Glutamatergic neuron (in vitro differentiated cells): ENCODE measurements at places on chromosomes 11 and 22.

- no peak for DNase-seq
Observed at GRCh38 chr11:128279866-128280265, 307.5 kb downstream of the ETS1 start.

DNA sequence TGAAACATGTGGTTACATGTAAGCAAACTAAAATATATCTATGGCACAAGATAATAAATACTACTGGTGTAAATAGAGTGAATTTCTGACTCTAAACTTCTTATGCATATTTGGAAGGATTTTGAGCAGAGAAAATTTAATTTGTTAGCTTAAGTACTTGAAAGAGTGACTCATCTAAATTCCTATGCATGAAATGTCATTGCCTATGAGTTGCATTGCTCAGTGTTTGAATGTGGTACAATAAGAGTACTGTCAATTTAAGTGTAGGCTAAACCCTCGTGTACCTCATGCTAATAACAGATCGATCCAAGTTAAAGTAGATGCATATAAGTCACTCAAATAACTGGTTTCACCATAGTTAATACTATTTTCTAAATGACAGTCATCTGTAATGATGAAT lies 5.3 kb upstream of the CARD18 start:
- no peak for DNase-seq

DNA sequence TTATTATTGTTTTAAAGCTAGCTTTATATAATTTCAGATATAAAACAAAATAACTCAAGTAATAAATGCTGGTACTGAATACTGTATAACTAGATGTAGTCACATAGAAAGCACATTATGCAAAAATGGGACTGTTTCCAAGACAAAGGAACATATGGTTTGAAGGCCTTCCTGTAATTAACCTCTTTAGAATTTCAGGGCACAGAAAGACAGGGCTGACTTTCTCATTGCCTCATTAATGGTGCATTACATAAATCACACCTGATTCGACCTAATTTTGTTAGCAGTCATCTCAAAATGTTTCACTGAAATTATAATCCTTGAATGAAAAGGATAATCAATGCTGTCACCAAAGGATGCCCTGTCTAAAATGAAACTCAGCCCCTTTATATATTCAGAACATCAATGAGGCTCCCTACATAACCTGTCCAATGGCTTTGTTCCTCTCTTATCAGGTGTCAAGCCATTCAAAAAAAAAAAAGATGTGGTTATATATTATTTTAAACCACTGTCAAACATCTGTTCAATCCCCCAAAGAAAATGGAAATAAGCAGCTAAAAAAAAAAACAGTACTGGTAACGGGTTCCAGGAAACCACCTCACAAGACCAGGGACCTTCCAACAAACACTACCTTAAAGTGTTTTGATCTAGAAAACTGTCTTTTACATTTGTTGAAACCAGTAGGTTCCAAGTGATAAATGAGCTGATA lies 77.4 kb downstream of the FAM168A start:
- no peak for DNase-seq

- DNase-seq: no peak
Observed at GRCh38 chr22:23688121-23688520, 2.7 kb upstream of the RGL4 start.

DNA sequence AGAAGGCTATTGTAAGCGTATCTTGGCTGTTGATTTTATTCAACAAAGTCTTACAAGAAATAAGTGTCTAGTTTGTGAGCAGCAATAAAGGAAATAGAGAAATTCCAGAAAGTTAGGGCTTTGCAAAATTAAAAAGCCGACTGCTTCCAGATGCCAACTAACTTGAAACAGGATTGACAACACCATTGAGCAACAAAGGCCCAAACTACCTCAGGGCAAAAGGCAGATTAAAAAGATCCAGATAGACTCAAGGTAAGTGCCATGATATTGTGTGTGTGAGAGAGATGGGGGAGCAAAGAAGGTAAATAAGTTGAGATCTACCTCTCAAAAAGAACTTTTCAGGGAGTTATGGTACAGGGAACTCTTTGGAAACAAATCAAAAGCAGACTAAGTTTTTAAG lies 49.1 kb downstream of the PARVG start:
- DNase-seq: no peak

- no peak for DNase-seq
Observed at GRCh38 chr11:61362542-61362875, 335 bp downstream of the TMEM138 start.

DNA sequence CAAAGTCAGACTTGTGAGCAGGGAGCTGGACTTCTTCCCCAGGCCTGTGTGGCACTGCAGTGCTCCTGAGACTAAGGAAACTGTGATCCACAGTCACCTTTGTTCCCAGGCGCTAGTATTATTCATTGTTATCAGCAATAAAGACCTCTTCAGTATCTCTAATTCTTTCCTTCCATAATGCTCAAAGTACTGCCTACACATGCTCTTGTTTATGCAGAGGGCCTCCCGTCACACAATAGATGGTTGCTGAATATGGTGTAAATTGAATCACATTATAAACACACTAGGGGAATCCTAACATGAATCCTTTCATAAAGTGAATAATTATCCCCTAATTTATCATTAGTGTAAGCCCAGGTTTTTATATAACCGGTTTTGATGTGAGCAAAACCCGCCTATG lies 493.3 kb downstream of the BUD13 start:
- no peak for DNase-seq

- DNase-seq: no peak
Observed at GRCh38 chr11:57207168-57207567, 25.4 kb downstream of the LRRC55 start.

DNA sequence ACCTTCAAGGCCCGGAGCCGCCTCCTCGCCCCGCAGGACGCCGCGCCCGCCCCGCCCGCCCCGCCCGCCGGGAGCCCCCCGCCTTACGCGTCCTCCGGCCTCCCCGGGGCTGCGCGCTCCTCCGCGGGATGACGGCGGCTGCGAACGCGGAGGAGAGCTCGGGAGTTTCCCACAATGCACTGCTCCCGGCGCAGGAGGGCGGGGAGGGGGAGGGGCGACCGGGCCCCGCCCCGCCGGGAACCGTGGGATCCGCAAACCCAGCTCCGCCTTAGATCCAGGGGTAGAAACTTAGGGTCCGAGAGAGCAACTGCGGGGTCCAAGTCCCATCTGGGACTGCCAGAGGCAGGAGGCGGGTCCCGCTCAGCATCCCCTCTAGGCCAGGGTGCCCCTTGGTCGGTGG lies at the start of gene CEND1:
Gene CEND1, minus strand, starts transcription at position 148 of the 400 bp plus-strand sequence. CDS start 1,514 bp downstream, outside the sequence.
- DNase-seq: peak; percentile 86

- no peak for DNase-seq
Observed at GRCh38 chr22:39712751-39713525, 142.4 kb downstream of the CACNA1I start.

GRCh38 chr11:27313157-27313821 lies 49.7 kb downstream of the CCDC34 start:
- DNase-seq: no peak

DNA sequence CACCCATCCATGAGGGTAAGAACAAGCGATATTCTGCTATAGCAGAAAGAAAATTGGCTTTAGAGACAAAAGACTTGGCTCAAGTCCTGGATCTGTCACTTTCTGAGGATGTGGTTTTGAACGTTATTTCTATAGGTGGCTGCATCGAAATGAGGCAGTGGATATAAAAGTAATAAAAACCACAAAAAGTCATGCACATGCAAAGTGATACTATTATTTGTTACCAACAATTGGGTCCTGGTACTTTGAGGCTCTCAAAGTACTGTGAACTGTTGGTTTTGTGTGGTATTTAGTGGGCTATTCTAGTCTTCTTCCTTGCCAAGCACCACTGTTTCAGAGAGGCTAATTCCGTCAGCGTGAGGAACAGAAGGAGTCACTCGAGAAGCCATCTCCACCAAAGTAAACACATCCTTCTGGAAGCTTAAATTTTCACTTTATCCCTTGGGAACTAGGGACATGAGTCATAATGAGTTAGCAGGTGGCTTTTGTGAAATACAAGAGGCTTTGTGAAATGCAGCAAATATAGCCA lies 13.1 kb downstream of the UBASH3B start:
- no peak for DNase-seq

- no peak for DNase-seq
Observed at GRCh38 chr11:106619320-106619990, 398.8 kb downstream of the GUCY1A2 start.

GRCh38 chr22:43441216-43441615 lies 29.4 kb downstream of the MPPED1 start:
- DNase-seq: no peak

- DNase-seq: no peak
Observed at GRCh38 chr11:34266090-34266912, 91.5 kb downstream of the ABTB2 start.

DNA sequence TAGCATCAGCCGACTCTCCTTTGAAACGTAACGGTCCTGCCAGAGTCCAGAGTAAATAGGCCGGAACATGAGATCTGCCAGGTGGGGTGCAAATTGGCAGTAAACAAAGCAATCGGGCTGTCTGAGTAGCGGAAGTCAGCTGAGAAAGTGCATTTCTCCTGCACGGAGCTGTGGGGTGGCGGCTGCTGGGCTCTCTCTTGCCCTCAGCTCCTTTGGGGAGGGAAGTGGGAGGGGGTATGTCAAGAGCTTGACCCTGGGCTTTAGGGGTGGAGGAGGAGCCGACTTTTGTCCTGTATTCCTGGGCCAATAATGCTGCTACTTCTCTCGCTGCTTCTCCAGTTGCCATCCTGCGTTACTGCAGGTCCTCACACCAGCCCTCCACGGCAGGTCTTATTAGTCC lies 11.6 kb downstream of the GRIK4 start:
- no peak for DNase-seq

DNA sequence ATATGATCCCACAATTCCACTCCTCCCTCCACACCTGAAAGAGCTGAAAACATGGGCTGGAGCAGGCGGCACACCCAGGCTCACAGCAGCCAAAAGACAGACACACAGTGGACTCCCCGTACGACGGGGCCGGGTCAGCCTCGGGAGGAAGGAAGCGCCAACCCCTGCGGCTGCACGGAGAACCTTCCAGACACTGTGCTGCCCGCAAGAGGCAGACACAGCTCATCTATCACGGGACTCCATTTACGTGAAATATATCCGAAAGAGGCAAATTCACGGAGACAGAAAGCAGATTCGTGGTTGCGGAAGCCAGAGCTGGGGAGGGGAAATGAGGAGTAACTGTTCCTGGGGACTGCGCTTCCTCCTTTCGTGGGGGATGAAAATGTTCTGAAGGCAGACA lies 165.0 kb downstream of the BRD1 start:
- DNase-seq: no peak

DNA sequence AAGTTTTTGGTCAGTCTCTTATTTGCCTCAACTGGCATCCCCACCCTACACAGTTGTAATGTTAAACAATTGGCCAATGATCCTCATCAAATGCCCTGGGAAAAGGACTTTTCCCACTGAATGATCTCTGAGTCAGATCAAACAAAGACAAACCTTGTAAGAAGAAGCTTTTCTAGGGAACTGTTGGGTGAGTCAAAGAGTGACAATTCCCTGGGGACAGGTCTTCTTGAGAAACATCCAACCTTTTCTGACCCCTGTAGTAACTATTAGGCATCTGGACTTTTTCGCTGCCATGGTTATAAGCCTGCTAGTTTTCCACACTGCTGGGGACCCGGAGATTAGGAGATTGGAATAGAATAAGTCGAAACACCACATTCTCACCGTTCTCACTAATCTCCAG lies 789.8 kb upstream of the API5 start:
- no peak for DNase-seq

GRCh38 chr11:130472434-130472961 lies 24.1 kb downstream of the ADAMTS15 start:
- DNase-seq: no peak

GRCh38 chr11:2137202-2138067 lies 1.8 kb downstream of the IGF2 start:
- peak; percentile 75 for DNase-seq

GRCh38 chr11:73262851-73263495 lies 9.2 kb upstream of the P2RY6 start:
- no peak for DNase-seq

- no peak for DNase-seq
Observed at GRCh38 chr22:49476176-49476575, 351.5 kb downstream of the BRD1 start.

DNA sequence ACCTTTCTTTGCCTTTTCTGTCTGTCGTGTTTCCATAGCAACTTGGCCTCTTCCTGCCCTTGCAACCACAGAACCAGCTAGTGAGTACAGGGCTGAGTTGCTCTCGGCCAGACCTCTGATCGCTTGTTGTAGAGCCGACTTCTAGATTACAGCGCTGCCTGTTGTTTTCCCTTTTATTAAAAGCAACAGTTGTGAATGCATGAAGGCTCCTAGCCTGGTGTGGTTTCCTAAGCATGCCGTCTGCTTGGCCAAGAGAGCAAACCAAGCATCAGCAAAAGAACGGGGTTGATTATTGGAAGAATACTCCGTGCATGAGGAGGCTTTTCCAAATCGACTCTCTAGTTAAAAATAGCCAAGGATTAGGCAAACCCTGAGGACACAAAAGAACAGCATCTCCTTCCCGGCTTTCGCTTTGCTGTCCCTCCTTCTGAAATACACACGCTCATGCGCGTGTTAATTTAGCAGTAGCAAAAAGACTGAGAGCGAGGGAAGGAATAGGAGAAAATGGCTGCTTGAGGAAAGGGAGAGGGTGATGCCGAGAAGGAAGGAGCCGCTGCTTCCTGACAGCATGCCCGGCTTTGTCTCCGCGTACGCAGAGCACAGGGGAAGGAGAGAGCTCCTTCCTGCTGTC lies 71.5 kb upstream of the TTC12 start:
- DNase-seq: no peak

- DNase-seq: no peak
Observed at GRCh38 chr11:119350302-119350701, 3.8 kb upstream of the MFRP start.

- no peak for DNase-seq
Observed at GRCh38 chr11:44868455-44869421, 81.9 kb downstream of the TP53I11 start.

GRCh38 chr11:107040433-107041087 lies 22.3 kb upstream of the GUCY1A2 start:
- DNase-seq: no peak

DNA sequence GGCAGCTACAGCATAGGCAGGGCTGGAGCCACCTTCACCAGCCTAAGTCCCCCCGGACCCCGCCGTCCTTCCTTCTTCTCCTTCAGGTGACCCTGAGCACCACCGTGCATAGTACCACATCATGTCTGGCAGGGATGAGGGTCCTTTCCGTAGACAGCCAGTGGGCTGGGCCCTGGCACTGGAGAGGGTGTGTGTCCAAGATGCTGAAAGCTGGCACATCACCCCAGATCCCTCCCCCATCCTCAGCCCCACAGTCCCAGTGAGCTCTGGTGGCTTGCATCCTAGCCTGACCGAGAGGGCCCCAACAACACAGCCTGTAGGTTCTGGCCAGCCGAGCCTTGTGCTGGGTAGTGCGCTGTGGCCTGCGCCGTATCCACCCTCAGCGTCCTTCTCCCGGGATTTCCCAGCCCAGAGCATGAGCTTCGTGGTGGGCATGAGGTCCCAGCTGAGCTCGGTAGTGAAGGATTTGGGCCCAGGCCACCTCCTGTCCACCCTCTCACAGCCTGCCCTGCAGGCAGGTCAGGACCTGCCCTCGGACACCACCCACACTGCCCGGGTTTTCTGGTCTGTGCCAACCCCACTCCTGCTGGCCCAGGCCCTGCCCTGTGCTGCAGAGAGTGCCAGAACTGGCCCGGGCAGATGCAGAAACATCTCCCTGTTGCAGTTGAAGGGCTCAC lies 1124.3 kb downstream of the BRD1 start:
- no peak for DNase-seq

GRCh38 chr11:261624-262023 lies 16.6 kb upstream of the NLRP6 start:
- DNase-seq: no peak

- no peak for DNase-seq
Observed at GRCh38 chr11:100815787-100816330, 128.8 kb downstream of the ARHGAP42 start.

GRCh38 chr22:46473021-46473779 lies 64.2 kb downstream of the CELSR1 start:
- DNase-seq: no peak

- no peak for DNase-seq
Observed at GRCh38 chr11:123056835-123057491, 5.0 kb downstream of the HSPA8 start.
